ENCODE measurements at places on chromosomes 5 and 9.
A peak's percentile ranks its signal among the peaks of the same experiment; 100 is the strongest.

GRCh38 chr9:126773004-126773607 is 31.7 kb upstream of the ZBTB43 start:
- DNase-seq: no peak

GRCh38 chr5:67393211-67393610 is 196.6 kb upstream of the CD180 start:
- no peak for DNase-seq

GRCh38 chr5:34869256-34869655 is 30.3 kb downstream of the TTC23L start:
- no peak for DNase-seq

DNA sequence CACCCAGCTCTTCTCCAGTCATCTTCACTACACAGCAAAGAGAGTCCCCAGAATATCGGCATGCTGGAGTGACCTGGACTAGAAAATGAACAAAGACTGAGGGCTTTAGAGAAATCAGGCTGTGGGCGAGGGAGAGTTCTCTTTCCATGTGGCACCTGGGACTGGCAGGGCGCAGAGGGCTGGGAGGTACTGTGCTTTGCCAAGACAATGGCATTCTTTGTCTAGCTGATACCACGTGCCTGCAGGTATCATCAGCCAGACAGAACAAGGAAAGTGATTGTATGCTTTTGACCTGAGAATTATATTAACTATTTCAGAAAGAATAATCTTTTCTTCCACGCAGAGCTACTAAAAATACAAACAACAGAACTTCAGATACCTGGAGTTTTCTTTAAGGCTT is 30.5 kb downstream of the DDX31 start:
- DNase-seq: no peak

DNA sequence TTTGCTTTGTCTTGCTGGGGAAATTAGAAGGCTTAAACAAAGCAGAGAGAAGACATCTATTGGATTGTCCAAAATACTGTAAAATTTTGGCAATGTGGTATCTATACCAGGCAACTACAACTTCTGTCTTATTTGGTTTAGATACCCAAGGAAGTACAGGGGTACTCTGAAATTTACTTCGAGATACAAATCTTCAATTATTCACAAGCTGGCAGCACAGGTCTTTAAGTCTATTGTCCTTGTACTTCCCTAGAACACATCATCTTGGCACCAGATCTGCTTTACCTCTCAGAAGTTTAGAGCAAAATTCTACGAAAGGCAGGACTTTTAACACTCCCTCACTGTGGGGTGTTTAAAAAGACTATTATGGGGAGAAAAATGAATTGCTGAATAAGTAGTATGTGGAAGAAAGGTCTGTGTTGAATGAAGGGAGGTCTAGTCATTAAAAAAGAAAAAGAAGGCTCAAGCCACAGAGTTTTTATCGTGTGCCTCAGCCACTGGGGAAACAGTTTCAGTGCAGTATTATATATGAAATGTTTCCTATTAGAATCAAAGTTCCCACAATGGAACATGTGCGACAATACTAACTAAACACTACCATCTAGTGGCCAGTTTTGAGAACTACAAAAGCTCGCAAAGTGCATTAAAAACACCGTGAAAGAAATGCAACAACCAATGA is 93.7 kb downstream of the PDE4D start:
- DNase-seq: peak; percentile 43

DNA sequence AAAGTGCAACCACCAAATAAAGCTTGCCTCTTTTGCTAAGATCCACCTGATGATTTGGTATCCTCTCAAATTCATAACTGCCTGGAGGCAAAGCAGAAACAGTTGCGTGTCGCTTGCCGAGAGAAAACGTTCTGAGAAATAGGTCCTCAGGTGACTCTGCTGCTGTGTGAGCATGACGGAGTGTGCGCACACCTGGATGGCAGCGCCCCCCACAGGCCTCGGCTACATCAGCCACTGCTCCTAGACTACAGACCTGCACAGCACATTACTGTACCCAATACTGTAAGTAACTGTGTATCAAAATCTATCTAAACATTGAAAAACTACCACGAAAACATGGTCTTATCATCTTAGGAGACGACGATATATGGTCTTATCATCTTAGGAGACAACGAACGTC is 87.4 kb downstream of the CAMSAP1 start:
- no peak for DNase-seq

GRCh38 chr5:95664204-95664786 is 17.7 kb downstream of the RFESD start:
- DNase-seq: no peak

GRCh38 chr5:140926443-140927227 is 536 bp downstream of the PCDHAC1 start:
- DNase-seq: peak; percentile 66

DNA sequence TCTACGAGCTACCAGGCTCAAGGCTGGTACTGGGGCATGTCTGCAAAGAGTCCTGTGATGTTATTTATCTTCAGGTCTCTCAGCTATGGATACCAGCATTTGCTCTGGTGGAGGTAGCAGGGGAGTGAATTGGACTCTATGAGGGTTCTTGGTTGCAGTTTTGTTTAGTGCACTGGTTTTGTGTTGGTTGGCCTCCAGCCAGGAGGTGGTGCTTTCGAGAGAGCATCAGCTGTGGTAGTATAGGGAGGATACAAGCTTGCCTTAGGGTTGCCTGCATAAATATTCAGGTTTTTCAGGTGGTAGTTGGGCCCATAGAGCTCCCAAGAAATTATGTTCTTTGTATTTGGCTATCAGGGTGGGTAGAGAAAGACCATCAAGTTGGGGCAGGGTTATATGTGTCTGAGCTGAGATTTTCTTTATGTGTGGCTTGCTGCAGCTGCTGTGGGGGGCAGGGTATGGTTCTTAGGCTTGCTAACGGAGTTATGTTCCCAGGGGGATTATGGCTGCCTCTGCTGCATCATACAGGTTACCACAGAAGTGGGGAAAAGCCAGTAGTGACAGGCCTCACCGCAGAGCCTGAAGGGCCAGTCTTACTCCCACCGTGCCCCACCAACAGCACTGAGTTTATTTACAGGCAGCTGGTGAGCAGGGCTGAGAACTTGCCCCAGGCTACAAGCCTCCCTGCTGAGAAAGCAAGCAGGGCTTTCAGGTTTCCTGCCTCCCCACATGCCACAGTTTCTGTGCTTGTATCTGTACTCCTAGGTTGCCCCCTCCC is 9.7 kb upstream of the RIOK2 start:
- no peak for DNase-seq

DNA sequence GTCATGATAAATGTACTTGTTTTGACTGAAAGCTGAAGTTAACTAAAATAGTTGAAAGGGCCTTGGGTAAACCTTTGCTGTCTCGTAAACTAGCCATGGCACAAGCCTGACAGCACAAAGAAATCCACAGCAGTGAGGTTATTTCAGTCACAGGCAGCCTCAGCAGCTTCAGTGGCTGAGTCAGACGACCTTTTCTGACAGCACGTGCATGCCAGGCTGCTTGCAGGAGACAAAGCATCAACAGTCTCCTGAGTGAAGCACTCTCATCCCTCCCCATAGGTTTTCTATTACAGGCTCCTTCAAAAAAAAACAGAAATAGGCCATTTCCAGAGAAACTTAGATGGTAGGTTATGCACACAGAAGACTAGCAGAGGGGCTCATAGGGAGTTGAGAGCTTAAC is 34.6 kb downstream of the OXCT1 start:
- DNase-seq: no peak

- no peak for DNase-seq
Observed at GRCh38 chr5:321726-322251, 275 bp downstream of the AHRR start.

DNA sequence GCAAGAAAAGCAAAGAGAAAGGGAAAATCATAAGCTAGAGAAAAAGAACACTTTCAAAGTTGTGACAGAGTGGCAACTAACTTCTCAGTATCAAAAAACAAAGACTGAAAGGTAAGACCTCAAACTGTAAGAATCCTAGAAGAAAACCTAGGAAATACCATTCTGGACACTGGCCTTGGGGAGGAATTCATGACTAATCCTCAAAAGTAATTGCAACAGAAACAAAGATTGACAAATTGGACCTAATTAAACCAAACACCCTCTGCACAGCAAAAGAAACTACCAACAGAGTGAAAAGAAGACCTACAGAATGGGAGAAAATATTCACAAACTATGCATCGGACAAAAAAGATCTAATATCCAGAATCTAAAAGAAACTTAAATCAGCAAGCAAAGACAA is 79.1 kb downstream of the FEM1C start:
- no peak for DNase-seq

GRCh38 chr9:31683116-31683515 is 701.3 kb upstream of the ACO1 start:
- DNase-seq: no peak

GRCh38 chr5:146363161-146363874 is 24.7 kb downstream of the POU4F3 start:
- DNase-seq: no peak

- no peak for DNase-seq
Observed at GRCh38 chr5:104472811-104473210, 910.2 kb upstream of the NUDT12 start.

- DNase-seq: no peak
Observed at GRCh38 chr9:124457079-124457886, 7.0 kb downstream of the ADGRD2 start.

DNA sequence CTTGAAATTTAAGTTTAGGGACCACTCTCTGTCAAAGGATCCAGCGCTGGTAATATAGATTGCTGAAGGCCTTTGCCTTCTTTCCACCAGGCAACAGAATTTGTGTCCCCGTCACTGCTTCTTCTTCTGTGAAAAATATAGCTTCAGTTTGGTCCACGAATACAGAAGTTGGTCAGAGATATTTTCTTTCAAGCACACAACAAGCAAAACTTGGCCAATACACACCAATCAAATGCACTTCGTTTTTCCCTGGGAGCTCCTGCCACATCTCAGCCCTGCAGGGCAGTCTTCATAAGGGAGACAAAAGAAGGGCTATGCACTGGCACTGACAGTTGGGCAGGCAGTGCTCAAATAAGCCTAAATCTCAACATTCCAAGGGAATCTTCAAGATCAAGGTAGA is 22.9 kb downstream of the HAVCR2 start:
- no peak for DNase-seq

- no peak for DNase-seq
Observed at GRCh38 chr5:32283539-32284377, 29.0 kb downstream of the MTMR12 start.

- no peak for DNase-seq
Observed at GRCh38 chr9:69386651-69387050, 61.6 kb downstream of the ENTREP1 start.

DNA sequence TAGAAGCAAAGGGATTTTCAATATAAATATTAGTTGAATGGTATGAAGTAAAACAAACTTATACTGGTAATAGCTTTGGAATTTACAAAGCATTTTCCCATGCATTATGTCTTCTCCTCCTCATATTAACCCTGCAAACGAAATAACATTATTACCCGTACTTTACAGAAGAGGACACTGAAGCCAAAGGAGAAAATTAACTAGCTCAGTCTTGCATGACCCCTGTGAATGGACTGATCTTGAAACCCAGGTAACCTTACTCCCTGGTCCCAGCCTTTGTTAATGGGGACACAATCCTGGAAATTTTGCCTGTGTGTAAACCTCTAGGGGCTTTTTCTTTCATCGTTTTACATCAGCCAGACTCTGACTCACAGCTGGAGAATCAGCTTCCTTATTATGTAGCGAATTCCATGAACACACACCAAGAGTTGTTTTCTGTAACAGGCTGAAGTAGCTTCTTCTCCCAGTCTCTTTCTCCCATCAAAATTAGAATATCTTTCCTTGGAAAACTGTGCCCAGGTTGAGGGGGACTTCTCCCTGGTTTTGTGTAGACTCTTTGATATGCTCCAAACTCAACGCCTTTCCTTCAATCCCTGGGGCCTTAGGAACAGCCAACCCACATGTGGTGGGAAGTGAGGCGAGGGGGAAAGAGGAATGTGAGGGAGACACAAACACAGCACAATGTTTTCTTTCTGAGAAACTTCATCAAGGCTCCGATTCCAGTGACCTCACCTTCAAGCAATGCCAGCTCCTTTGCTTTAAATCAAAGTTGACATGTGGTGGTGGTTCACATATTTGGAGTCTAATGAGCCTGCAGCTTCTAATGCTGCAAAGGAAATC is 480.9 kb upstream of the PAPPA start:
- no peak for DNase-seq

- no peak for DNase-seq
Observed at GRCh38 chr9:77916410-77916819, 115.2 kb downstream of the GNAQ start.

DNA sequence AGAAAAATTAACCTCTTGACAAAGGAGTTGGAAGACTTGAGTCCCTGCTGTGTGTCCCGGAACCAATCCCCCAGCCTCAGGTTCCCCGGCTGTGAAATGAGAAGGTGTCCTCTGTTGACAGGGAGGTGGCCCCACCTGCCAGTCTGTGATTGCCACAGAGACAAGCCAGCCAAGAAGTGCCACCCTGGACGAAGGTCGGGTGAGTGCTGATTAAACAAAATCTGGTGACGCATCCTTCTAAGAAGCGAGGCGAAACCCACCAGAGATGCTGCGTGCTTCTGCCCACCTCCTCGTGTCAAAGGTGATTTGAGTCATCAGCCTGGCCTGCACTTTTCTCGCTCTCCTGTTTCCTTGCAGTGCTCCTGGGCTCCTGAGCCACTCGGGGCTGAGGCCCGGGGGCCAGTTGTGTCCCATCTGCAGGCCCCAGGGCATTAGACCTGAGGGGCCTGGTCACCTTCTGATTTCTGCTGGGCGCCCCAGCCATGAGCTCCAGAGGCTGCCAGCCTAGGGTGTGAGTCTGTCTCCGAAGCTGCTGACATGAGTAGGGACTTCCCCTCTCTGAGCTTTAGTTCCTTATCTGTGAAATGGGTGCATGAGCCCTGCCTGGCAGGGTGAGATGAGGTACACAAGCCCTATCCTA is 28.7 kb downstream of the NEK6 start:
- DNase-seq: no peak

GRCh38 chr9:90189306-90189705 is 453.3 kb downstream of the DIRAS2 start:
- no peak for DNase-seq

GRCh38 chr5:169637085-169637548 is at the start of gene DOCK2:
TSS of gene DOCK2 (plus strand) at chr5:169637275. CDS start at chr5:169637327, 52 bp downstream.
- no peak for DNase-seq

DNA sequence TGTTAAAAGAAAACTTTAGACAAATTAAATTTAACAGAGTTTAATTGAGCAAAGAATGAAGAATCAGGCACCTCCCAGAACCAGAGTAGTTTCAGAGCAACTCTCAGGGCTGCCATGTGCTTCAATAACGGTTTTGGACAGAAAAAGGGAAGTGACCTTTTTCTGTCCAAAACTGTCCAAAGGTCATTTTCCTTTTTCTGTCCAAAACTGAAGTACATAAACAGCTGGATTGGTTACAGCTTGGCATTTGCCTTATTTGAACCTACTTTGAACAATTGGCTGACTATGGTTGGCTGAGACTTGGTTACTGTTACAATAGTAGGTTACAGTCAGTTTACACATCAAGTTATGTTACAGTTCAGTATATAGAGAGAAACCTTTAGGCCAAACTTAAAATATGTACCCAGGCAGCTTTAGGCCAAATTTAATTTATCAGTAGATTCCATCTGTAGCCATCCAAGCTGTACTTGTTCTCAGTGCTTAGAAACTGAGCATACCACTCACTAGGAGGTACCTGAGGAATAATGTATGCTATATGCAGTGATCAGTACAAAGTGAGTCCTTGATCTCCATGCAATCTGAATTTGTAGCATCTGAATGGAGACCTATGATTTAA is 44.0 kb downstream of the C9orf85 start:
- no peak for DNase-seq

All from DMS 273 treated with DMSO at 0.1 percent for 48 hours (cell line).